ENCODE measurements at places on chromosomes 6 and 20.

- DNase-seq = no peak
These were observed 43.3 kb downstream of the TP53INP2 start for GRCh38 chr20:34747479-34747878.

DNA sequence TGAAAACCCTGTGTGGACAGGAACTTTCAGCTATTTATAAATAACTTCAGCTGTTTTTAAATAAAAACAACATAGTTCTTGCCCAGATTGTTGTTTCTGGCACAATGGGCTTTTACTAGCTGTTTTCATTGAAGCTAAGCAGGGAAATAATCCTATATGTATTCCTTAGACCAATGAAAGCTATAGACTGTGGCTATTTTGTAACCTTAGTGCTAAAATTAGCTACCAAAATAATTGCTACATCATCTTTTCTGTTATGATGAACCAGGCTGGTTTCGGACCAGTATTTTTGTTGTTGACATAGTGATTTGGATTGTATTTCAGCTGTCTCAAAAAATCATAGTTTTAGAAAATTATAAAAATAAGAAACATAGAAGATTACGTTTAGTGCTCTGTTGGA lies 13.7 kb downstream of the PHF3 start:
- DNase-seq = no peak

DNA sequence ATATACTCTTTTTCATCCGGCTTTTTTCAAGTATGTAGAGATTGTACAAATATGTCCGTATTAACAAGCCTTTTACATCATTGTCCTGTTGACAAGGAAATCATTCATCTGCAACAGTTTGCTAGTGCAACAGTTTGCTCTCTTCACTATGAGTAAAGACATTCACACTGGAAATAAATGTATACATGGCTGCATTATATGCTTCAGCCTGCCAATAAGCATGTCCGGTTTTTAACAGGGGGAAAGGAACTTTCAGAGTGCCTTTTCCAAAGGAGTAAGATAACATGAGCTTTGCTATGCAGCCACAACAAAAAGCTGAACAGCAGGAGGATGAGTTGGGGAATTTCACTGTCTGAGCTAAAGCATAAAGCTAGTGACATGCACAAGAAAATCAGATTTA lies 99.4 kb upstream of the ADTRP start:
- DNase-seq = no peak

- DNase-seq = no peak
These were observed 134.9 kb downstream of the GMDS start for GRCh38 chr6:2110504-2110903.

GRCh38 chr20:15528391-15529111 lies 1044.7 kb downstream of the KIF16B start:
- no peak for DNase-seq

DNA sequence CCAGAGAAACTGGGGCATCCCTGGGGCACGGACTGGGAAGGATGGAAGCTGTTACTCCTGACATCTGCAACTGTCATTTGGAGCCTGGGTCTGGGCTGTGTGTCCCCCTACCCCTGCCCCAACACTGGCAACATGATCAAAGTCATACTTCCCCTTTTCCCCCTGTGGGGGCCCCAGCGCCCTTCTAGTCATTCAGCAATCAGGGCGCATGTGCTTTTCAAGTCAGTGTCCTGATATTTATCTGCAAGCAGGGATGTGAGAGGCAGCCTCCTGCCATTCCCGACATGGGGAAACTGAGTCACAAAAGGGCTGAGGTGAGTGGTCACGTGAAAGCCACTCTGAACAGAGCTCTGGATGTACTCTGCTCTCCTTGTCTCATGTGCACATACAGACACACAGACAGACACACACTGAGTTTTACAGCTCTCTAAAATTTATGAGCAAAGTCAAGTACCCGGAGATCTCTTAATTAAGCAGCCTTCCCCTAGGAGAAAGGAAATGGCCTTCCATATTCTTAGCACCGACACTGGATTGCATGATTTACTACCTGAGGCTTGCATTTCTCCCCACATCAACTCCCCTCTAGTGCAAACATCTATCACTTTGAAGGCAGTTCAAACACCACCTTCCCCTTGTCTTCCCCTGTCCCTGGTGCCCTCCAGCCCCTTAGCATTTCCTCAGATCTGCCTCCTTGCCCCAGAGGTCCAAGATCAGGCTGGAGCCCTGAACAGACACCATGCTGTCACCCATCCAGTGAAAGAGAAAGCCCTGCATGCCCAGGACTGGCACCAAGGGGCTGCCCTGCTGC lies 170.7 kb downstream of the CDC5L start:
- no peak for DNase-seq

- no peak for DNase-seq
These were observed 9.8 kb upstream of the TPBG start for GRCh38 chr6:82353848-82354247.

- no peak for DNase-seq
These were observed 29.9 kb downstream of the HS3ST5 start for GRCh38 chr6:114312931-114313330.

GRCh38 chr6:47651505-47651944 lies 46.9 kb upstream of the ADGRF4 start:
- DNase-seq = no peak

- DNase-seq = no peak
These were observed 44.9 kb upstream of the KCNG1 start for GRCh38 chr20:51067792-51068191.

DNA sequence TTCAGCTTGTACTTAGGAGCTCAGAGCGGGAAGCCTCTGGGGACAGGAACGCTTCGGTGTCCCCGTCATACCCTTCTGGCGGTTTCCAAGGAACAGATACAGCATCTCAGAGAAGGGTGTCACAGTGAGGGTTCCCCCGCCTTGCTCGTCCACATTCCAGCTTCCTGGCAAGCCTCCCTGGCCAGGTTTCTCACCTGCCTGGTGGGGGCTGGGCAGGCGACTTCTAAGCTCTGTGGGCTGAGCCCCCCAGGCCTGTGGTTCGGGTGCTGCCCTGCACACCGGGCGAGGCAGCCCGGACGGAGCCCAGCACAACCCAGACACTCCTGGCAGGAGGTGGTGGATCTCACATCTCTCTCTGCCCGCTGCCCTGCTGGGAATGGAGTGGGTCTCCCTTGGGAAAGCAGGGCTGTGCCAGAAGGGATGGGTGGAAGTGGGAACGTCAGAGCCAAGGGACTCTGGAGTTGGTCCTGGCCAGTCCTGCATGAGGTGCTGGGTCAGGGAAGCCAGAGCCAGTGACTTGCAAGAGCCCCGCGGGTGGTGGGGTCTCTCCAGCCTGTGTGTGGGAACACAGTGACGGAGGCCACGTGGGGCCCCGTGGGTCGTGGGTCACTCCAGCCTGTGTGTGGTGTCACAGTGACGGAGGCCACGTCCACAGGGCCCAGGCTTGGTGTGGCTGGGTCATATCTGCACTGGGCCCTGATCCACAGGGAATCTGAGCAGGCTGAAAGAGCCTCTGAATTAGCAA lies 47.7 kb upstream of the SMOC2 start:
- no peak for DNase-seq

DNA sequence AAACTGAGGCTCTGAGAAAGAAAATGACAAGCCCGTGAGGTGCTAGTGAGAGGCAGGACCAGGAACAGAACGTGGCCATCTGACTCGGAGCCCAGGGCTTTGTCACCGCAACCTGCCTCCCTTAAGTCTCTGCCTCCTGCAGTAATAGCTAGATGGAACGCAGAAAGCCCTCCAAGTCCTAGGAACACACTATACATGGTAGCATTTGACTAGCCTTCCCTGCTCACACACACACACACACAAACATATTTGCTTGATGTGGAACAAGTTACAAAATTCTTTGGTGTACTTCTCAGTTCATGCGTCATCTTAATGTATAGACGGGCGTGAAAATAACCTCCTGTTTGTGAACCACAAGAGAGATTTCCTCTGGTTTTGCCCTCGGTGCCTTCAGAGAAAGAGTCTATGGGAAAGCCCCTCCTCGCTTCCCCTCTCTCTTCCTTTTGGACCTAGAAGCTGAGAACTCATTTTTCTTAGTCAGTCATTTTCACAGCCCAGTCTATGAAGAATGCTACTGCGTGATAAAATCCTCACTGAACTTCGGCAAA lies 38.8 kb downstream of the C6orf52 start:
- no peak for DNase-seq

GRCh38 chr6:169839029-169839481 lies 87.6 kb downstream of the ERMARD start:
- DNase-seq = no peak

GRCh38 chr6:70282312-70282918 lies 20.5 kb downstream of the COL9A1 start:
- no peak for DNase-seq

GRCh38 chr6:138025528-138025978 lies 81.7 kb downstream of the PERP start:
- DNase-seq = no peak

DNA sequence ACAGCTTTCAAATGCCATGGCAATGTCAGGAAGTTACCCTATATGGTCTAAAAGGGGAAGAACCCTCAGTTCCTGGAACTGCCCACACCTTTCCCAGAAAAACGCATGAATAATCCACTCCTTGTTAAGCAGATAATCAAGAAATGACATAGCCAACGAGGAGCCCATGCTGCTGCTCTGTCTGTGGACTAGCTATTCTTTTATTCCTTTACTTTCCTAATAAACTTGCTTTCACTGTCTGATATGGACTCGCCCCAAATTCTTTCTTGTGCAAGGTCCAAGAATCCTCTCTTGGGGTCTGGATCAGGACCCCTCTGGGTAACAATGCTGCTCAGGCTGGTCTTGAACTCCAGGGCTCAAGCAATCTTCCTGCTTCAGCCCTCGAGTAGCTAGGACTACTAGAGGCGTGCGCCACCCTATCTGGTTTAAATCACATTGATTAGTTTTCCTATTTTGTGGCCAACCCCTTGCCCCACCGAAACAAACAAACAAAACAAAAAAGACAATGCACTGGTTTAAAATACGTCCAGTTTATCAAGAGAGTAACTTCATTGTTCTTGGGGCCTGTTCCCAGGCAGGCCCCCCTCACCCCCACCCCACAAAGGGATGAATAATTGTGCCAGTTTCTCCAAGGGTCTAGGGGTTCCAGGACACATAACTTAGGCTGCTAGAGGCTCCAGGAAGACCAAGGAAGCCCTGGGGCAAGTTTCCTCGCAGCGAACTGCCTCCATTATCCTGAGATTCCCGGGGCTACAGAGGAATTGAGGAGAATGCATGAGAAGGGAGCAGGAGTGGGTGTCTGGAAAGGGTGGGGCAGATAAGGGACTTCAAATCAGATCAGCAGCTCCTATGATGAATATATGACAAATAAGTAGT lies 10.1 kb upstream of the AKAP12 start:
- DNase-seq = peak; percentile 25

DNA sequence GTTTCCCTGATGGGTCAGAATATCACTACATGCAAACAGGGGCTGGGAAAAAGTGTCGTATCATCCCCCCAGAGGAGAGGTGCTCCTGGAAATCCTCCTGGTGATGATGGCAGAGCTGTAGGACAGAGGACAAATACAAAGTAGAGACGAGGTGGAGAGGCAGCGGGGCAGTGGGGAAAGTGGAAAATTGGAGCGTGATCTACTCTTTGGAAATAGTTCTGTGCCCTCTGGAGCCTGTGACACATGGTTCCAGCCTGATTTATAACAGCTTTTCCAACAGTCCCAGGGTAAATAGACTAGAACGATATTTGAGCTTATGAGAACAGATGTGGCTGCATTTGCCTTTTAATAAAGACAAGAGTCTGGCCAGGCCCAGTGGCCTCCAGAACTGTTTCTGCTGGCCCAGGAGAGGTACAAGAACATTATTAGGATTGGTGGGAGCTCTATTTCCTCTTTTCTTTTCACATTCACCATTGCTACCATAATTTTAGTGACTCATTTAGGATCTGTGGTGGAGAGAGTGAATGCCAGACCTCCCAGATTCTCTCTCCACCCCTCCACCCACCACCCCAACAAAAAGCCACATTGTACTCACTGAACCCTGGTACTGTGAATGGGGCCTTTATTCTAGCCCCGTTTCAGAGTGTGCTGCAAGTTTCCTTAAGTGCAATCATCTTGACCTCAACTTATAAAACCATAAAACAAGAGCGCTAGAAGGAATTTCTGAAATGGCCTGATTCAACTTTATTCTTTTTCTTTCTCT lies 78.3 kb downstream of the BTBD3 start:
- no peak for DNase-seq

DNA sequence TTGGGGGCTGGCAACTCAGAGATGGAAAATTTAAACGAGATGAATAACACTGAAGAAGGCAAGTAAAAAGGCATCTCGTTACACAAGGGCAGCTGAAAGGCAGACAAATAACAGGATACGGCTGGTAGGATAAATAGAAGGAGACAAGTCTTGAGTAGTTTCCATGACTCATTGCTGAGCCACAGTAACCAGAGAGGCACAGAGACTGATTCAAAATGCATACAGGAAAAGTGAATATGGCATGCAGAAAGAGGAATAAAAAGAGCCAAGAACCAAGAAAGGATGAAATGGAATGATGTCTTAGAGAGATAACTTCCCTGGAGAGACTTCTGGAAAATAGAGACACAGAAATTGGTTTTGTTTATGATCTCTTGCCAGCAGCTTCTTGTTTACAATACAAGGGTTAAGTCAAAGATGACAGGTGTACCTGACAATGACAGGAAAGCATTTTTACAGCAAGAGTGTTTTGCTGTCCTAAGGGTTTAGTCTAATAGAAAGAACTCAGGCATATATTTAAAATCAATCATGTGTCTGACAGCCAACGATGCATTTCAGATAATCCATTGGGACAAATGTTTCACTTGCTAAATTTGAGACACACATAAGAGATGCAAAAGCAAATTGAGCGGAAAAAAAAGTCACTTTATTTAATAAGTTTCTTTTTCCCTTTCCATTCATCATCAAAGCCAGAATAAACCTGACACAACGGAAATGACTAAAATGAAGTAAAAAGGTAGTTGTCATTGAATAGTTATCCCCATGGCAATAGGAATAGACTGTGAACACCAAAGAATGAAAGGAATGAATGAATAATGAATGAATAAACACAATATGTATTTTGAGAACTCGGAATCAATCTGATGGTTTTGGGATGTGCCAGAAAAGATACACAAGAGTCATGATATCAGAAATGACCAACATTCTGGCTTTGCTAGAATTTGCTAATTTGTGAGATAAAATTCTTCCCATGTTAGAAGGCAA lies 68.0 kb upstream of the KCNQ5 start:
- no peak for DNase-seq
